ENCODE measurements at places on chromosomes 3 and 15.

GRCh38 chr3:162175878-162176277 is 679.3 kb downstream of the OTOL1 start:
- no peak for DNase-seq

DNA sequence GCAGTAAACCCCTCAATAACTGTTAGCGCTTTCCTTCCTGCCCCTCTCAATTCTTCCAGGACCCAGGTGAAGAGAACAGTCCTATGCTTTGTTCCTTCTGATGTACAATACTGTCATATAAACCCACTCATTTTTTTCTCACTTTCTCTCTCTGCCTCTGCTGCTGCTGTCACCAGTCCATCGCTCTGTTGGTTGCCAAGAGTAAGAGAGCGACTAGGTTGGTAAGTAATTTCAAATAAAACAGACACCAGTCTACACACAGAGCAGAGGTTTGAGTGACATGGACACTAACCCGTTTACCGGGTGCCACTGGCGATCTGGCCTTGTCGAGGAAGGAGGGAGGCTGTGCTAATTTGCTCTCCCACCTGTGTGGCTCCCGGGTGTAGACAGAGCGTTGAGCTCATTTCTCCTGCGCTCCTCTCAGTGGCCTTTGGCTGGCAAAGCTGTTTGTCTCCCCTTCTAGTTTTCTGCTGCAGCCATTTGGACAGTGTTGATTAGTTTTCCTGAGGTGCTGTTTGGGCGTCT is 215.4 kb downstream of the THSD4 start:
- DNase-seq, result no peak

- DNase-seq, result no peak
Measured at GRCh38 chr3:174440253-174440701, 418.9 kb upstream of the NAALADL2 start.

DNA sequence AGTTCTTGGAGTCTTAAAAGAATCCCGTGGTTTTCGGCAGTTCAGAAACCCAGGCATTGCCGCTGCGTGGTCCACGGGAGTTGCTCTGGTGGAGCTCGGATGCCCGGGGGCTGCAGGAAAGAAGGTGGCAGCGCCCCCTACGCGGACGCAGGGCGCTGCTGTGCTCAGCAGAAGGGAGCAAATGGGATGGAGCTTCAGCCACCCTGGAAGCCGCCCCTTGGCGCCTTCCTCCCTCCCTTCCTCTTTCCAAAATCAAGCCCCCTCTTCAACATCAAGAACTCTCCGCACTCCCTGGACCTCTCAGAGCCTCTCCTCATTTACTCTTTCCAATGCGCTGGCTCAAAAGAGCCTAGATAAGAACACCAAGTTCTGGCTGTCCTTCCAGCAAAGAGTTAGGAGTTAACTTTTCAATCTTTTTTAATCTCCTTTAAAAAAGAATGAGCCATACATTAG is 880 bp upstream of the CHRNA7 start:
- DNase-seq, result peak; percentile 3

Measured in T-helper 2 cell (primary cell).